ENCODE measurements at places on chromosomes 3 and 15. TPM values are rescaled to one million over a fixed set of nuclear protein-coding genes. Genes with fewer than 3 reads are reported as not detected.

DNA sequence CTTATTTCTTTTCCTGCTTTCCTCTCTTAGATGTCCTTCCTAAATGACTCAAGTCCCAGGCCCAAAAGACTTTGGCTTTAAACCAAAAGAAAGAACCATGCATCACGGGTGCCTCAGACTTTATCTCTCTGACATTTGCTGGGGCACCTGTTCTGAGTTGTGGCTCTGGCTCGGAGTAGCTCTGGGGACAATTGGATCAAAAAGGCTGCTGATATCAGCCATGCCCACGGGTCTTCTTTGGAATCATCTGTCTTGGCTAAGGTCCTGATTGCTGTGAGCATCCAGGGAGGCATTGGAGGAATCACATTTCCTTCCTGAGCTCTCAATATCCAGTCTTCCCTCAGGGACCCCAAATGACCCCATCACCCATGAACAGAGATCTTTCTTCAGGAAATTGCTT is 59.9 kb downstream of the CLSTN2 start:
- DNase-seq, result no peak

DNA sequence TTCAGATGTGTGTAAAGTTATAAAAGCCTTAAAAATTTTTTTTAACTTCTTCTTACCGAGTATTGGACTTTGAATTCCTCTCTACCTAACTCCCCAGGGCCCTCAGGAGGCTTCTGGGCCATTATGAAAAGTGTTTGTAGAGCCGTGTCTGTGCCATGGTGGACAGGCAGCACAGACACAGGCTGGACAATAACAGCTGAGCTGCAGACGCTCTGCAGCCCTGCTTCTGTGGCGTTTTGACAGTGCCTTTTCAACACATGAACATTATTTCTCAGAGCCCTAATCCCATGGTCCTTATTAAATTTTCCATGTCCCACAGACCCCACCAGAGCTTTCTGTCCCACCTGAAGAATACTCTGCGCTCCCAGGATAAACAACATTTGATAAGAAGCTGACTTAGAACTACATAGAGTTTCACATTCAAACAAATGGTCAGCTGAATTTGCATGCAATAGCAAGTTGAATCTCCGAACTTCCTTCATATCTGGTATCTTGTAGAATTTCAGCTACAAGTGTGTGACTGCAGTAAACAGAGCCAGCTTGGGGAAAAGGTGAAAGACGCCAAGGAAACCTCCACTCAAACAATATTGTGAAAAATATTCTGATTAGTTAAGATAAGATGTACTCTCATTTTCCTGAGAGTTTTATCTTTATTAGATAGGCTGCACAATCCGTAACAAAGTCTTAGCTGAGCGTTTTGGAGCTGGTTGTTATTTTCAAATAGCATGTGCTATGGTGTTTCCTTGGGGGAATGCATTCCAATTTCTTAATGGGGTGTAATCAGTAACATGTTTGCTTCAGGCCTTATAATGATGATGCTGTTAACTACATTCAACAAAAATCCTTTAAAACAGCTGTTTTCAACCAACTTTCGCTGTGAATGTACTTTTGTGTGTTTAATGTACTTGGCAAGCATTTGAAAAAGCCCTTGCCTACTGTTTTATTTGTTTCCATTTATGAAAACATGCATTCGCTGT is 378.2 kb downstream of the MECOM start:
- no peak for DNase-seq

- DNase-seq, result peak; percentile 20
Measured at GRCh38 chr15:41780266-41780665, 6.0 kb downstream of the MAPKBP1 start.

DNA sequence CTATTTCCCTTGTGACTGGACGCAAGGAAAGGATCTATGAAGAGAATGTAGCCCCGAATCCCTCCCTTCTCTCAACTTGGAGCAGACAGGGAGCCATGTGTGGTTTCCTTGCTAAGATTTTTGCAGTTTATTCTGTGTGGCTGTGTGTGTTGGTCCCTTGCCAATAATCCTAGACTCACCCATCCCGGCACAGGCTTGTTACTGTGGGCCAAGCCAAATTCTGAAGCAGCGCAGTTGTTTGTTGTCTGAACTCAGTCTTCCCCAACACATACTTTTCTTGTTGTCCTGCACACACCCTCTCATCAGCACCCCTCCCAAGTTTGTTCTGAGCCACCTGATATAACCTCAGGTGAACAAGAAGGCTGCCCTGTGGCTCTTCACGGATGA is 193.3 kb upstream of the CTDSPL start:
- no peak for DNase-seq

DNA sequence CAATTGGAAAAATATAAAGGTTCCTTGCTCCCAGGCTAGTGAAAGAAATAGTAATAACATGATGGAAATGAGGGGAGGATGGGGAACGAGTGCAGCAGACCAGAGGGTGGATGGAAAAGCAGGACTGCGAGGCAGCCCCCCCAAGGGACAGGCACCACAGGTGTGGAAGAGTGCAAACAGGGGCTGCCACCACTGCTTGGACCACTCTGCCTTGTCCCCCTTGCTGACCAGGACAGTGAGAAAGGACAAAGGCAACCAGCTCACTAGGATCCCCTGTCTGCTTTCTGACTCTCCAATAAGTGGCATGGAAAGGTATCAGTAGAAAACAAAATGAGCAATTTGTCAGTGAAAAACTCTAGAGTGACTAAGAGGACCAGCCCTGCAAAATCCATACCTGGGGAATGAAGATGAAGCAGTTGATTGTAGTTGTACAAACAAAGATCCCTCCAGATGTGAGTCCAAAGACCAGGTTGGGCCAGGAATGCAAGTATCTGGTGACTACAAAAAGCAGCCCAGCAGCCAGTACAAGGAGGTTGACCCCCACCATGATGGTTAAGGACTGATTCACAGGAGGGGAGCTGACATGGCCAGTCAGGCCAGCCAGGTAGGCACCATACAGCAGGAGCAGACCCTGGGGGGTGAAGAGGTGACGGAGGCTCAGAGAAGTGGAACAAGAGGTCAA is 86.6 kb upstream of the GSK3B start:
- no peak for DNase-seq

GRCh38 chr15:41985236-41986160 is 13.1 kb upstream of the EHD4 start:
- no peak for DNase-seq

DNA sequence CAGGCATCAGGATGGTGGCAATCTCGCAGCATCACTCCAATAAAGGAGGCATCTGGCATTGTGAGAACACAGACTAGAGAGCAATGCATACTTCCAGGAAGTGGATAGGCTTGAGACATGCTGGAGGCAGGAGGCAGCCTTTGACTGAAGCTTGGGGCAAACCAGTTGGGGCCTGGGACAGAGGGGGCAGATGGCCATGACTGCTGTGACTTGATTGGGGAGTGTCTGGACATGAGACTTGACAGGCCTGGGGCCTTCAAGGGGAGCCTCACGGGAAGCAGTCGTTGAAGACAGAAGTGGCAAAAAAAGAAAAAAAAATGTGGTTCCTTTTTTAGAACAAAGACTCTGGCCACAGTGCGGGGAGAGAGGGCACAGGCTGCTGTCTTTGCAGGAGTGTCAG is 44.7 kb upstream of the CHRNA7 start:
- DNase-seq, result no peak

DNA sequence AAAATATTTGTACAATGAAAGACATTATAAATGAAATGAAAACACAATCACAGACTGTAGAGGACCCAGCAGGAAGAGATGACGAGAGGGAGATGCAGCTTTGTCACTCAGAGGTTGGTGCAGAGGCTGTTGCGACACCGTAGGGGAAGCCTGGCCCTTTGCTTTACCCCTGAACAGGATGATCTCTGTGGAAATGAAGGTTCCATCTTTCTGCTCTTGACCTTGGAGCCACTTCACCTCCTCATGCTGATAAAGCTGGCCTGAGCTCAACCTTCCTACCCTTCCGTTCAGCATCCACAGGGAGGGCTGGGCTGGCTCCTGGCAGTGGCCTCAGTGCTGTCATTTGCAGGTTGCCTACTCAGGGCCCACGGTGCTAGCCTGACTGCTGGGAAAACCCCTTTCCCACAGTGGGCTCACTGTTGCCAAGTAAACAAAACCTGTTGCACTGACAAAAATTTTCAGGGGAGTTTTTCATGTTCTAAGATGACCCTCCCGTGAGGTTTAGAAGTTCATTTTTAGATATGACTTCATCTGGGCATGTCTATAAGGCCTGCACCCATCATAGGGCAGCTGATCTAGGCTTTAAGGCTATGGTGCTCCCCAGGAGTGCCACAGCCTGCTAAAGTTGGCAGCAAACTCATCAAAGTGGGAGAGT is 3.0 kb upstream of the CD80 start:
- peak; percentile 75 for DNase-seq

DNA sequence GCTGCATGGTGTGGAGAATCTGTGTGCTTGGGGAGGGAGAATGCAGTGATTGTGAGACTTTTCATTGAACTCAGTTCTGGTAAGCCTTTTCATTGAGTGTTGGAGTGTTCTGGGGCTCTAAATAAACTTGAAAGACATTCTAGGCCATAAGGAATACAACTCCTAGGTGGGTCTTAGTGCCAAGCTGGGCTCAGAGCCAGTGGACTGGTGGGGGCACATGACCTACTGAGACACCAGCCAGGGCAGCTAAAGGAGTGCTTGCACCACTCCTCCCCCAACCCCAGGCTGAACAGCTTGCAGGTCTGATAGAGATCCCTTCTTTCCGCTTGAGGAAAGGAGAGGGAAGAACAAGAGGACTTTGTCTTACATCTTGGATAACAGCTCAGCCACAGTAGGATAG is 21.7 kb upstream of the KPNA4 start:
- DNase-seq, result no peak

ADGRG7 gene
- total RNA-seq, result not detected

KLHL18 gene
- 23.1 TPM for total RNA-seq

RHCG gene
- not detected for total RNA-seq

XIRP1 gene
- not detected for total RNA-seq

KY gene
- not detected for total RNA-seq

TNFAIP8L3 gene
- 91.5 TPM for total RNA-seq
